ENCODE measurements at places on chromosomes 7 and 10.

DNA sequence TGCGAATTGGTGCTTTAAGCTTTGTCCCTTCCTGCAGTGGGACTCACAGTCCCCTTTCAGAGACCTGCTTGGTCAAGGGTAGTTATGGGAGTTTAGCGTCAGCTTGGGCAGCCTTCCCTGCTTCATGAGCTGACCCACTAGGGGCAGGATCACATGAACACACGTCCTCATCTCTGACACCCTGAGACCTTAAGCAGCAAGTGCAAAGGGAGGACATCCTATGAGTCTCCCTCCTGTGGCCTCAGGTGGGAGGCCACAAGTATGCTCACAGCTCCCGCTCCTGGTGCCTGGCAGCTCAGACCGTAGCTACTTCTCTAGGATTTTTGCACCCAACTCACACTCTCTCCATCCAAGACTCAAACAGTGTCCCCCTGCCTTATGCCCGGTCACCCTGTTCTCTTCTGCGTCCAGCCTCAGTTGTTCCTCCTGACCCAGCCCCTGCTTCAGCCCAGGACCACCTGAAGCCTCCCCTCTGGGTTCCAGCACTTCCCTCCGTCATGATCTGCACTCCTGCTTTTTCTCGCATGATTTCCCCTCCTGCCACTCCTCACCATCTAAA, 136.6 kb upstream of the FAM20C start:
- DNase-seq, result no peak

DNA sequence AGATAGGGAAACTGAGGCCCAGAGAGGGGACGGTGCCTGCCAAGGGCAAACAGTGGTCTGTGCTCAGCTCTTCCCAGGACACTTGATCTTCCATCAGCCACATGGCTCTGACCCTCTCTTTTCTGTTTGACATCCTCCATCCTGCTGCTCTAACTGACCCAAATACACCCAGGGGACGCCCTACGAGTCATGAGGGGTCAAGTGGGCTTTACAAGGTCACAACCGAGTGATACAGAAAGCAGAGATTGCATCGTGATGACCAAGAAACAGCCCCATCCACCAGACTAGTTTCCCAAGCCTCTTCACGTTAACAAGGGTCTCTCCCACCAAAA, 131.2 kb upstream of the UNC5B start:
- no peak for DNase-seq

GRCh38 chr7:28037220-28038010, 143.2 kb downstream of the JAZF1 start:
- DNase-seq, result no peak

DNA sequence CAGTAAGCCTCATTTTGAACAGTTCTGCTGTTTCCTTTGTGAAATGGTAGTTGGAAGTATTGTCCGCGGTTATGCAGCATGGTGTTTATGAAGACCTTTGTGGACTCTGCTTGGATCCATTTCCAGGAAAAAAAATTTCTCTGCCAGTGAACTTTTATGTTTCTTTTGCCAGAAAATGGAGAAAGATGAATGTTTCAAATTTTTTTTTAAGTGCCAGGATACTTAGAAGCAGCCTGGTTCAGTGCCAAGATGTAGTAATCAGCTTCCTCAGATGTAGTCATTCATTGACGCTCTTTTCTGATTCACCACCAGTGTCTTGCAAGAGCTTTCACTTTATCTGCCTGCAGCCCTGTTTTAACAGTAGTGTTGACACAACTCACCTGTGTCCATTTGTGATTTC, 258.2 kb downstream of the SDK1 start:
- no peak for DNase-seq

DNA sequence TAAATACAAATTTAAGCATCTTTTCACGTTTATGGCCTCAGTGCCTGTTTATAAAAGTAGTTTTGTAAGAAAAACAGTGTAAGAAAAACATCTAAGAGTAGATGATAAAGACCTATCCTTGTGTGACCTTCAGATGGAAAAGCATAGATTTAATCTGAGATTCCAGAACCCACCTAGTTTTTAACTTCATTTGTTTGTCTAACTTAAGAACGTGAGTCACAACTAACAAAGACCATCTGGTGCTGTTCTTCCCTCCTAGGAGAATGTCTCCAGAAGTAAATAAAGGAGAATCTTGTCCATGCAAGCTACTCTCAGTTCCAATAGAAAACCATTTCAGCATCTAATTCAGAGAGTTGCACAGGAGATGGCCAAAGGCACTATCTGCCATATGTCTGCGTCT, 265.4 kb upstream of the C7orf33 start:
- DNase-seq, result no peak

- no peak for DNase-seq
These were observed 53.0 kb upstream of the OPALIN start for GRCh38 chr10:96411716-96412320.

- no peak for DNase-seq
These were observed 95.5 kb downstream of the OAT start for GRCh38 chr10:124323111-124323725.

DNA sequence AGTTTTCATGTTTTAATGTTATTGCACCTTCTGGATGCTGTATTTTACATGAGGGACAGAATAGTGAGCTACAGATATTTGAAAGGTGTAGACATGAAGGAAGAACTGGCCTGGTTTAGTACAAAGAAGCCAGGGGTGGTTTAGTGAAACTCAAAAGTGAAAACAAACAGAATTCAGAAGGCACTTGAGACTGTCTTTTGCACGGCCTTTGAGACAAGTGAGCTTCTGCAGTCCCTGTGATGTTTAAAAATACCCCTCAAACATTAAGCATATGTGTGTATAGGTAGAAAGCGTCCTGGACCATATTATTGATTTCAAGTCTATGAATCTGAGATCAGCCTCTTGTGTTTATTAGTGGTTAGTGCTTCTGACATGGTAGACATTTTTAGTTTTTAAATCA, 118.9 kb downstream of the CDK14 start:
- DNase-seq, result no peak

GRCh38 chr10:124534231-124534798, 72.7 kb downstream of the LHPP start:
- DNase-seq, result no peak

Data from activated T-helper 1 cell treated with anti-CD3 and anti-CD28 coated beads, Interleukin-2, amount 50 U/mL, for 16 hours (primary cell).